ENCODE measurements at places on chromosomes 16 and 17.
A peak's percentile ranks its signal among the peaks of the same experiment; 100 is the strongest.

- DNase-seq, result no peak
Measured at GRCh38 chr16:2686912-2687507, 4.7 kb downstream of the KCTD5 start.

- no peak for DNase-seq
Measured at GRCh38 chr17:1019451-1019850, 22.5 kb downstream of the TIMM22 start.

GRCh38 chr16:80664226-80664625 lies 123.4 kb downstream of the DYNLRB2 start:
- DNase-seq, result no peak

- DNase-seq, result peak; percentile 50
Measured at GRCh38 chr16:12067714-12068401, 91.3 kb downstream of the SNX29 start.

DNA sequence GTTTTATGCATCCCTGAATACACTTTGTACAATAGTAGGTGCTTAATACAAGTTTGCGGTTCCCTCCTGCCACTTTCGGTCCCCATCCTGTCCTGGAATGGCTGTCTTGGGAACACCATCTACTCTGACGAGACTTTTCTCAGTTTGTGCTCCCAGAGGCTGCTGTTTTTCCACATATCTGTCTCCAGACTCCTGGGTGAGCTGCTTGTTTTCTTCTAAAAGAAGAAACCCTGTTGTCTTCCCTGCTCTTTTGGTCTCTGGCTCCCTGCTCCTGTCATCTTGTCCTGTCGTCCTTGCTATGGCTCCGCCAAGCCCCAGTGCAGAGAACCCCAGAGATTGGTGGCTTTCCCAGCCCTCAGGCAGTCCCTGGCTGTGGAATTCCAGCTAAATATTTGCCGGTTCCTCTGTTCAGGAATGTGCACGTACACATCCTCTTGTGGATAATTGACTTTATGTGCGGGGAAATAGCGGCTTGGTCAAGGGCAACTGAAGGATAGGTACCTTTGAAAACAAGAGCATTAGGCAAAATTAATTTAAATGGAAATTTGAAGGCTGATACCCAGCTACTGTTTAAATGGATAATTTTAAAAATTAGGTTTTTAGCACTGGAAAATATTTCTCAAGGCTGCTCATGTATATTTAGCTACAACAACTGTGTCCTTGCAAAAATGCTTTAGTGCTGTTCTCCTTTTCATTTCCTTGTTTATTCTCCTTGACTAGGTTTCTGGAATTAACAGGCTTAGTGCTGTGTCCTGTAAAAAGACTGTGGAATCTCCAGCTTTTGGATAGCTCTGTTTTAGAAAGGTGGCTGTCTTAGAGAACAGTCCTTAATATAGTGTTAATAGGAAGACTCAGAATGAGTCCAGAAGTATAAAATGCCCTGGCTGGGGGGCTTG lies 50.2 kb upstream of the SLC12A3 start:
- no peak for DNase-seq
